Activated CD8-positive, alpha-beta T cell treated with anti-CD3 and anti-CD28 coated beads for 36 hours (primary cell): ENCODE measurements at places on chromosomes 2 and 18. TPM values are rescaled to one million over a fixed set of nuclear protein-coding genes. Genes with fewer than 3 reads are reported as not detected.

DNA sequence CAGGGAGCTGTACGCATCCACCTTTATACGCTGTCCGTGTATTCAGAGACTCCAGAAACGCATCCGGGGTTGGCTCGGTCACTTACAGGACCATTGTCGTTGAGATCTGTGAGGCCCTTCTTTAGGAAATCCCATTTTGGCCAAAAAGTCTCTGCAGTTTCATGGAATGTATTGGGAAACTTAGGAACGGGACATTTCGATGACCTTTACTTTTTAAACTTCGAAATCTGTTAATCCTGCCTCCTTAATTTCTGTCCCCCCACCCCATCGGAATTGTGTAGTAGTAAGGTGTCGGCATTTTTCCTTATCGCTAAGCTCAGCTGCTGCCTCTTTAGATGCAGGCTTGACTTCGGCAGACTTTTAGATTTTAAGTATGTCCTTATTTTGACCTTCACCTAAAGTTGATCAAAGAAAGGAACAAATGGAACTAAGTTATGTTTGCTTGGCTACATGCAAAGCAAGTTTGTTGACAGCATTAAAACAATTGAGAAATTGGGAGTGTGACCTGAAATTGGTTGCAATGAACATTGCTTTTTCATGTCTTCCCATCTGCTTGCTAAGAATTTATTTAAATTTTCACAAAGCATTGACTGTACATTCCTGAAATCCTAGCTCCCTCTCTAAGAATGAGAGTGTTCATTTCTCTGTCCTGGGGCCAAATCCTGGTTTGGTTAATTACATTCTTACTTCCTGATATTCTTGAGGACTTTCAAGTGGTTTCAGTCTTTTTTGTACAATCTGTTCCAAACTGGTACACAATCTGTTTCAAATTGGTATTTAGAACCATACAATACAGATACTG is 884 bp upstream of the RAPH1 start:
- no peak overlapping the region for H3K27ac ChIP-seq
- DNase-seq: no peak
- peaks cover 19% of the 10 kb centered on the region for H3K4me1 ChIP-seq
- H3K36me3 ChIP-seq: no peaks in the 10 kb centered on the region
- peaks cover 34% of the 10 kb centered on the region for H3K27me3 ChIP-seq
- peak overlapping the region; percentile 72 for H3K4me3 ChIP-seq

DNA sequence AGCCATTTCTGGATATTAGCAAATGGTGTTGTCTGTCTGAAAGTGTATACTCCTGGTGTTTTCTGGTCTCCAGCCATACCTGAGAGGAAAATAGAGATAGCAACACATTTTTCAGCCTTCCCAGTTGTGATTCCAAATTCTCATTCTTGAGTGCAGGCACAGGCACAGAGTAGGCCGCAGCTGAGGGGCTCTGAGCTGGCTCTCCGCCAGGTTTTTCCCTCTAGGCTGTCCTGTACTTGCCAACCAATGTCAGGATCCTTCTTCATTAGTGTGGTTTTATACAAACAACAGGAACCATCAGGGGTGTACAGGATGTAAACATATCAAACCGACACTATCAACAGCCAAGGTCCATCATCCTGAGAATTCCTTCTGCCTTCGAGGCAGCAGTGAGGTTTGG is 1733.6 kb upstream of the CELF4 start:
- no peaks in the 10 kb centered on the region for H3K4me1 ChIP-seq
- no peaks in the 10 kb centered on the region for H3K36me3 ChIP-seq
- H3K27me3 ChIP-seq: no peaks in the 10 kb centered on the region

SOCS6 gene
- total RNA-seq: 0.60 TPM

DNA sequence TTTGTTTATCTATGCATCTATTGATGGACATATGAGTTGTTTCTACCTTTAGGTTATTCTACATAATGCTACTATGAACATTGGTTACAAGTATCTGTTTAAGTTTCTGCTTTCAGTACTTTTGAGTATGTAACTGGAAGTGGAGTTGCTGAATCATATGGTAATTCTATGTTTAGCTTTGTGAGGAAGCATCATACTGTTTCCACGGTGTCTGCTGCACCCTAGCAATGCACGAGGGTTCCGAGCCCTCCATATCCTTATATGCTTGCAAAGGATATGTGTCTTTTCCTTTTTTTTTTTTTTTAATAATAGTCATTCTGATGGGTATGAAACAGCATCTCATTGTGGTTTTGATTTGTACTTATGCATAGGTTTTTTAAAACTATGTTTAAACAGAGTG is 83.7 kb downstream of the FMNL2 start:
- no peak overlapping the region for H3K27ac ChIP-seq
- DNase-seq: no peak
- H3K4me1 ChIP-seq: peaks cover 5% of the 10 kb centered on the region
- peaks cover 15% of the 10 kb centered on the region for H3K27me3 ChIP-seq

GRCh38 chr18:10259901-10260300 is 194.5 kb upstream of the APCDD1 start:
- DNase-seq: no peak
- no peak overlapping the region for H3K4me3 ChIP-seq
- H3K27ac ChIP-seq: no peak overlapping the region
- no peaks in the 10 kb centered on the region for H3K4me1 ChIP-seq

SERPINB3 gene
- total RNA-seq: not detected

GRCh38 chr2:100596465-100596864 is 33.7 kb downstream of the PDCL3 start:
- peaks cover 11% of the 10 kb centered on the region for H3K4me1 ChIP-seq
- DNase-seq: no peak
- no peaks in the 10 kb centered on the region for H3K27me3 ChIP-seq

- H3K4me3 ChIP-seq: no peak overlapping the region
- no peak overlapping the region for H3K27ac ChIP-seq
- H3K4me1 ChIP-seq: no peaks in the 10 kb centered on the region
- H3K36me3 ChIP-seq: no peaks in the 10 kb centered on the region
- no peak for DNase-seq
Observed at GRCh38 chr2:50694798-50695197, 337.1 kb downstream of the NRXN1 start.

GRCh38 chr2:241161646-241162281 is 11.5 kb downstream of the PPP1R7 start:
- no peak overlapping the region for H3K27ac ChIP-seq
- no peaks in the 10 kb centered on the region for H3K27me3 ChIP-seq
- no peak overlapping the region for H3K4me3 ChIP-seq
- DNase-seq: no peak
- H3K4me1 ChIP-seq: peaks cover 4% of the 10 kb centered on the region

TMEM200C gene
- not detected for total RNA-seq

DNA sequence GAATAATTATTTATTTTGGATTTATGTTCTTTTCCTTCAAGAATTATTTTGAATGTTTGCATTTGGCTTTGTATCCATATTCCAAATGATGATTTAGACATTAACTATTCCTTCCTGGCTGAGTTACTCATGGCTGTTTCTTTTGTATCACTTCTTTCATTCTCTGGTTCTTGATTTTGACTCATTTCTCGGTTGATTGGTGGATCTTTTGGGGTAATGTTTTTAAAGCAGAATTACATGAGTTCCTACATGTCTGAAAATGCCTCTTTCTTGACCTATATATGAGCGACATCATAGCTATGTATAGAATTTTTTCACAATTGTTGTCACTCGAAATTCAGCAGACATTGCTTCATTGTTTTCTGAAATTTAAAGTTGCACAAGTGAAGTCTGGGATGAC is 39.5 kb downstream of the CYP26B1 start:
- peaks cover 13% of the 10 kb centered on the region for H3K27me3 ChIP-seq
- no peak overlapping the region for H3K4me3 ChIP-seq
- no peak for DNase-seq
- H3K4me1 ChIP-seq: no peaks in the 10 kb centered on the region

GRCh38 chr2:96954011-96954846 is 32.2 kb downstream of the FAM178B start:
- DNase-seq: peak; percentile 56
- H3K4me3 ChIP-seq: no peak overlapping the region
- H3K4me1 ChIP-seq: peaks cover 18% of the 10 kb centered on the region
- H3K27me3 ChIP-seq: no peaks in the 10 kb centered on the region

DNA sequence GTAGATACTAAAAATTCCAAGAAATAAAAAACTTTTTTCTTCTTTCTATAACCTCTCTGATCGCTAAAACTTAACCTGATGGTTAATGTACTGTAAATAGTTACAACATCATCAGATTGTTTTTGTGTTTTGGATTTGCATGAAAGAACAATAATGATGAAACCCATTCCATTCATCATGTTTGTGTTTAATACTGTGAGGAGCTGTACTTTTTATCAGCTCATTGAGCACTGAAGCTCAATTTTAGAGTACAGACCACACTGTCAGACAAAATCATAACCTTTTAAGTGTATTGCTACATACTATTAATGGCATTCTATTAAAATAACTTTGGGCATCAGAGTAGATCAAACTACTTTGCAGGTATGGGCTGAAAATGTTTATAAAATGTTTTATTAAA is 14.8 kb upstream of the BBS5 start:
- no peaks in the 10 kb centered on the region for H3K4me1 ChIP-seq
- no peak for DNase-seq
- no peak overlapping the region for H3K27ac ChIP-seq
- no peak overlapping the region for H3K4me3 ChIP-seq
- no peaks in the 10 kb centered on the region for H3K27me3 ChIP-seq

DNA sequence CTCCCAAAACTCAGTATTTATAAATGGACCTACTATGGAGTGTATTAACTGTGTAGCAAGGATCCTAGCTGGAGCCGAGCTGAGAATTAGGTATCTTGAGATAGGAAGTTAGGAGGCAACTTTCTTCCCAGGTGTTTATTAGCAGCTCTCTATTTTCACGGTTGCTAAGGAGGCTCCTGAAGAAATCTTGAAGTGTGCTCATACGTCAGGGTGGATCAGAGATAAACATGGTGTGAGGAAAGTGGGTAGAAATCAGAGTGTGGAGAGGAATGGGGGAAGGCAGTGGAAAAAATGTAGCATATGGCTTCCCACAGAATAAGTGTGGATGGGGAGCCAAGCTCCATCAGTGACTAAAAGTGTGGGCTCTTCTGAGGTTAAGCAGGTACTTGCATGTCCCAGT is 104.3 kb downstream of the ABCA12 start:
- no peaks in the 10 kb centered on the region for H3K27me3 ChIP-seq
- H3K4me3 ChIP-seq: no peak overlapping the region
- H3K36me3 ChIP-seq: no peaks in the 10 kb centered on the region
- no peak for DNase-seq
- no peaks in the 10 kb centered on the region for H3K4me1 ChIP-seq

TLX2 gene
- total RNA-seq: 0.16 TPM

DNA sequence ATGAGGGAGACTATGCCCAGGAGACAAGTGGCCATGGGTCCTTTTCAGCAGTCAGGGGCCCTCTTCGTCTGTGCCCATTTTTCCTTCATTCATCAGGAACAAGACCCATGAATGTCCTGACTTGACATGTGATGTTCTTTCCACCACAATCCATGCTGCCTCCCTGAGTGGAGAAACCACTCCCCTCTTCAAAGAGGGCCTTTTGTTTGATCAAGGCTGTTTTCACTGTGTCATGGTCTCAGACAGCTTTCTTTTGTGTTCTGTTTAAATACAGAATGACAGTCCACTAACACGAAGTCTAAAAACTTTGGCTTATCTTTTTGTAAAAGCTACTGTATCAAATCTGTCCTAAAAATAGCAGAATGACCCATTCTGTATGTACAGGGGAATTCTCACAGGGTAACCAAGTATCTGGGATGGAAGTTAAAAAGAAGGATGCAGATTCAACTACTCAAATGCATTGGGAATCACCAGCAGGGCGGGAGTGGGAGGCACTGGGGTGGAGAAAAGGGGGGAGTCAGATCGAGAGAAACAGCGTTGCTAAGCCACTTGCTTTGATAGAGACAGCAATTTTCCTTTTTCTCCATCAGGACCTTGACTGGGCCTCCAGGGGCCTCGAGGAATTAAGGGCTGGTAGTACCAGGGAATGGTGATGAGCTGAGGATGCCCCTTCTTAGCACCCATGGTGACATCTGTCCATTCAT is 13.9 kb downstream of the LRP2 start:
- no peak for DNase-seq
- H3K27ac ChIP-seq: no peak overlapping the region
- H3K4me1 ChIP-seq: no peaks in the 10 kb centered on the region

- H3K4me3 ChIP-seq: no peak overlapping the region
- peaks cover 9% of the 10 kb centered on the region for H3K36me3 ChIP-seq
- no peaks in the 10 kb centered on the region for H3K4me1 ChIP-seq
- no peaks in the 10 kb centered on the region for H3K27me3 ChIP-seq
- no peak for DNase-seq
Observed at GRCh38 chr2:43349904-43350303, 123.5 kb upstream of the ZFP36L2 start.

DNA sequence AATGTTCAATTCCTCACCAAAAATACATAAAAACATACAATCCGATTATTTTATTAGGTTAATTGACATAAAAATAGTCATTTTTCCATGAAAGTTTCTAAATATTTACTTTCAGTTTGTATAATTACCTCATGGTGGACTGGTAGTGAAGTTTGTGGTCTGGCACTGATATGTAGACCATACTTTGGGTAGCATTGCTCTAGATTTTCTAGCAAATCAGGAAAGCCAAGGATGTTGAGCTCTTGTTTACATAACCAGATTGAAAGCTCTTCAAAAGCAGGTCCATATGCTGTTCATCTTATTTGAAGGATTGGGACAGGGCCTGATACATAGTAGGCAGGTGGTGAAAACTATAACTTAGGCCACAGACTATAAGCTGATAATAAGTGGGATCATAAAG is 61.8 kb downstream of the COMMD1 start:
- H3K4me3 ChIP-seq: no peak overlapping the region
- H3K36me3 ChIP-seq: no peaks in the 10 kb centered on the region
- DNase-seq: no peak
- peaks cover 2% of the 10 kb centered on the region for H3K4me1 ChIP-seq
- H3K27ac ChIP-seq: no peak overlapping the region
- no peaks in the 10 kb centered on the region for H3K27me3 ChIP-seq

- H3K4me3 ChIP-seq: no peak overlapping the region
- no peaks in the 10 kb centered on the region for H3K36me3 ChIP-seq
- no peaks in the 10 kb centered on the region for H3K4me1 ChIP-seq
- DNase-seq: no peak
- peaks cover 15% of the 10 kb centered on the region for H3K27me3 ChIP-seq
Observed at GRCh38 chr2:42028571-42029148, 19.2 kb upstream of the PKDCC start.

DNA sequence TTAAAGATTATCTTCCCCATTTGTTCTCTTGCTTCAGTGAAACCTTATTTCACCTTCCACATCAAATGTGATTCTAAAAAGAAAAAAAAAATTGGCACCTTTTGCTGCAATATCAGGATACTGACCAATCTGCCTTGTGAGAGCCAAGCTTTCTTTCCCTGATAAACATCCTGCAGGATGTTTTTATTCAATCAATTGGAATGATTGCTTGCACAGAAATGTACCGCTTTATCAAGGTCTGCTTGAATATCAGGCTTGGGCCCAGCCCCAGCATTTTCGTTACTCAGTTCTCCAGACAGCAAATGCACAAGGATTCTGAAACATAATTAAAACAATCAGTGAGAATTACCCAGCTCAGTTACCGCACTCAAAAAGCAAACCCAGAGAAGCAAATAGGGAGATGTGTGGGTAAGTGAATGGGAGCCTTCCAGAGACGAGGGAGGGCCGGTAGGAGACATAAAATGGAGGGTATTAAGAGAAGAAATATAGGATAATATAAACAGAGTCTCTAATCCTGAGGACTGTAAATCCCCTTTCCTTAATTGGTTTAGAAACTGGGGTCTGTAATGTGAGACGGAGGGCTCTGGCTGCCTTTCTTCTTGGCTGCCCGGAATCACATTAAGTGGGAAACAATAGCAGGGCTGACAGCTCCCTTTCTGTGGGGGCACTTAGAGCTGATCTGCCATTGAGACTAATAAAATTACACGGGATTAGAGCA is 291.8 kb downstream of the ICOS start:
- DNase-seq: no peak
- H3K27ac ChIP-seq: no peak overlapping the region
- H3K27me3 ChIP-seq: peaks cover 11% of the 10 kb centered on the region
- no peak overlapping the region for H3K4me3 ChIP-seq
- H3K36me3 ChIP-seq: no peaks in the 10 kb centered on the region

CDC42EP3 gene
- total RNA-seq: 18.8 TPM

GALR1 gene
- not detected for total RNA-seq

C2orf80 gene
- not detected for total RNA-seq
